IPS DF 6.9 (cell line): ENCODE measurements at places on chromosomes 12 and 14.
A peak's percentile ranks its signal among the peaks of the same experiment; 100 is the strongest.

DNA sequence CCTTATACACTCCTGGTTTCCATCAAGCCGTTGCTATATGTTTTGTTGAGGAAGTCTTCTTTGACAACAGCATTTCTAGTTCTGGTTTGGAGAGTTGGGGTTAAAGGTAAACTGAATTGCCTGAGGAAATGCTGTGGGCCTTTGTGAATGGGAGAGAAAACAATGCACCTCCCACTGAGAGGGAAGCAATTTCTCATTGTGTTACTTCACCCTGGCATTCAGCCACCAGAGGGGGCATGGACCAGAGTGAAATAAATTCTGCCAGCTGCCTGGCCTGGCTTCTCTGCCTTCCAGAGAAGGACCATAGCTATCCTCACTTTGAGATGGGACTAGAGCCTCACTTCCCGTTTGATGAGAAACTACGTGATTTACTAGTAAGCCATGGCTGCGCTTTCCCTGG, 475.3 kb downstream of the EGLN3 start:
- DNase-seq = peak; percentile 87

GRCh38 chr12:30934811-30935210, 8.3 kb downstream of the TSPAN11 start:
- no peak for DNase-seq

DNA sequence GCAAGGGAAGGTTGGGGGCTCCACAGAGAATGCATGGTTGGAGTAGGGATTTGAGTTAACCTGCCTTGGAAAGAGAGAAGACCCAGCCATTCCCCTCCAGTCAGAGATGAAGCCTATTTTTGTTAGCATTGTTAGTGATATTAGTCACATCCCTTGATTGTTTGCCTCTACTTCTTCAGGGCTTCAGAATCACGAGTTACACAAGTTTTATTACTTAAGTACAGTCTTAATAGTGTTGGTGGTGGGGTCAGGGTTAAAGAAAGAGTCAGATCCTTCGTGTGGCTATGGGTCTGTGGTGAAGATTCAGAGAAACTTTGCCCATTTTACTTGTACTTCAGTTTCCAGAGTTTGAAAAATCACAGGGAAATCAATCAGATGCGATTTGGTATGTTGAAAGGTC, 363.1 kb downstream of the LRIG3 start:
- DNase-seq = no peak

GRCh38 chr12:120980800-120981368, 2.5 kb downstream of the HNF1A start:
- DNase-seq = no peak

- DNase-seq = no peak
Measured at GRCh38 chr12:80299219-80299618, 144.8 kb upstream of the PTPRQ start.

DNA sequence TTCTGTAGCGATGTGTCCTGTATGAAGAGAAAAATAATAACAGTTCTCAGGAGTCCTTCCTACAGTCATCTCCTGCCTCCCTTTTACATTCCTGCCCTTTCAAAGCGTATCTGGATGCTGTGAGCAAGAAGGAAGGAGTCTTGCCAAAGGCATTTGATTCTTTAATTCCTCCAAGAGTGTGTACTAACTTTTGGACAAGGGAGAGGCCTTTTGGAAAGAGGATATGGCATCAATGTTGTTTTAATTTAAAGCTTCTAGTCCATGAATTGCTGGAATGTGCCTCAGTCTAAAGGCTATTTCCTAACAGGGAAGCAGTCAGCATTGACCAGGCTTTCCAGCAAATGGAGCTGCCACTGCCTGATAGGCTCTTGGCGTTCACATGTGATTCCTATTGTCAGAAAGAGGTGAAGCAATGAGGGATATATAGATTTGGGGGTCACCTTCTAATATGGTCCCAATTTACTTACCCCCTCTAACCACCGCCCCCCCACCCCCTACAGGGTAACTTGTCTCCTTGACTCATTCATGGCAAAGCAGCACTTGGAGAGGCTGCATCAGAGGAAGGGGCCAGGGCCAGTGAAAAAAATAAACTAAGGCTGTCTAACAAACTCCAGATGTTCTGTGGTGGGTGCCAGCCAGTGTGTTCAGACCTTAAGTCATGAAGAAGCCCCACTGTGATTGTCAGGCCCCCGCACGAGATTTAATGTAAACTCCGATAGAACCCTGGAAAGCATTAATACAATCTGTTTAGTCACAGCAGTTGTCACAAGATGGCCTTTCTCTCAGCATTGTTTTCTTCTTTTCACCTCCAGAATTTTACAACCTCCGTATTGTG, 220.3 kb downstream of the FBXL14 start:
- no peak for DNase-seq

- DNase-seq = no peak
Measured at GRCh38 chr12:42196723-42197603, 41.1 kb downstream of the YAF2 start.

DNA sequence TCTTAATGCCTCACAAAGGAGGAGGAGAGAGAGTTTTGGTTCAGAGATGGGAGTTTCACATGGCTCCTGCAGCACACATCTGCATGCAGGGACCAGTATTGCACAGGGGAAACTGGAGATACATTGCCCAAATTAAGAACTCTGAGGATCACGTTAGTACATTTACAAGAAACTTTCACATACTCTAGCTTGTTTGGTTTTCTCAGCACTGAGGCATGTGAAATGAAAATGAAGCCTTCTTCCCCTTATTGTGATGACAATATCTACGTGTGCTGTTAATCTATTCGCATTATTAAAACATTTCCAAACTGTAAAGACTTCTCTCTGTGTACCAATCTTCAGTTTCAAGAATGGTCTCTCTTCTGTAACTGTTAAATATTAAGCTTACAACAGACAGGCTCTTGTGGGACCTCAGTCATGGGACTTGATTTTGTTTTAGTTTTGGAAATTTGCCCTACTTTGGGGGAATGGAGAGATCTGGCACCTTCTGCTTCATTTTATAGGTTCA, 124.7 kb downstream of the DAAM1 start:
- DNase-seq = no peak

GRCh38 chr14:74407801-74408154, 18.2 kb downstream of the SYNDIG1L start:
- no peak for DNase-seq

GRCh38 chr14:80523518-80524117, 312.3 kb upstream of the DIO2 start:
- DNase-seq = no peak

- DNase-seq = no peak
Measured at GRCh38 chr12:1542599-1542998, 51.8 kb downstream of the FBXL14 start.

GRCh38 chr14:22026527-22026926, 352.9 kb upstream of the OR4E1 start:
- DNase-seq = no peak

GRCh38 chr14:23951590-23952201, 1.9 kb upstream of the DHRS4 start:
- no peak for DNase-seq

GRCh38 chr14:74584951-74585350, 27.1 kb downstream of the LTBP2 start:
- no peak for DNase-seq

DNA sequence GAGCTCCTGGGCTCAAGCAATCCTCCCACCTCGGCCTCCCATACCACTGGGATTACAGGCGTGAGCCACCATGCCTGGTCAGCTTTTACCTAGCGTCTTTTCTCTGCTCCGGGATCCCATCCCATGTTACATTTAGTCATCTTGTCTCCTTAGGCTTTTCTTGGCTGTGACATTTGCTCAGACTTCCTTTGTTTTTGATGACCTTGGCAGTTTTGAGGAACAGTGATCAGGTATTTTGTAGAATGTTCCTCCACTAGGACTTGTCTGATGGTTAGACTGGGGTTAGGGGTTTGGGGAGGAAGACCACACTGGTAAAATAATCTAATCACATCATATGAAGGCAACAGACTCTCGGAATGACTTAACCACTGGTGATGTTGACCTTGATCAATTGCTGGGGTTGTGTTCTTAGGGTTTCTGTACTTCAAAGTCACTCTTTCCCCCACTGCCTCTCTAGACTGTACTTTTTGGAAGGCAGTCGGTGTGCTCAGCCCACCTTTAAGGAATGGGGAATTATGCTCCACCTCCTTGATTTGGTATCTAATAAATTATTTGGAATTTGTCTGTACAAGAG, 48.4 kb downstream of the RIN3 start:
- DNase-seq = no peak

- no peak for DNase-seq
Measured at GRCh38 chr12:10122689-10123088, 7.3 kb downstream of the CLEC7A start.

DNA sequence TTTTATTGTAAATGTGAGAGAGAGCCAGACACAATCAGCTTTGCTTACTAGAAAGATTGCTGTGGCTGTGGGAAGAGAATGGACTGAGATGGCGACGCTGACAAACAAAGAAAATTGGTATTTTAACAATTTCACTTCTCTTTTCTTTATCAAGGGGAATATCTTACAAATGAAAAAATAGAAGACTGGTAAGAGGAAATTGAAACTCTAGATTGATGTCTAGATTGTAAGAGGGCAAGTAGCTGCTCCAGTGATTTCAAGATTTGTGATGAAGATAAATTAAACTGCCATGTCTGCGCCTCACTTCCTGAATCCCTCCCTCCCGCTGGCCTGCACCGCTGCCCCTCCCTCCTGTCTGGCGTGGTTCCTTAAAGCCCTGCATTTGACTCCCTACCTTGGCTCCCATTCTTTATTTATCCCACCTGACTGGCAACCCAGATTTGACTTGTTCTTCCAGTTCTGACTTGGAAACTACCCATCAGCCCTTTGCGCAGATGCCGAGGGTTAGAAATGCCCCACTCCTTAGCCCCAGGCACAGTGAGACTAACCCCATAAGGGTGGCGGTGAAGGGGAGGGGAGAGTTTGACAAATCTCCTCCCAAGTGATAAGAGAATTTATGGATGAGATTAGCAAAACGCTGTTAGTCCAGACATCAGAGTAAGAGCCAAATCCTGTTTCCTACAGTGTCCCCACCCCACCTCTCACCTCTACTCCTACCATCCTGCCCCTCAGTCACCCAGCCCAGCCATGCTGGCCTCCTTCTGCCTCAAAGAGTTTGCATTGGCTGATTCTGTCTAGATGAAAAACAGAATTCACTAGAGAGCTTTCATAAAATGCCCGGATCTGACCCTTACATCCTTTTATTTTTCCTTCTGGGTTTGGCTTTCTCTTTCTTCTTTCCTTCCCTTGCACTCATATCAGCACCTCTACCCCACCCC, 125.3 kb upstream of the ATF7IP start:
- no peak for DNase-seq

- DNase-seq = no peak
Measured at GRCh38 chr12:130922511-130922953, 31.2 kb upstream of the ADGRD1 start.

DNA sequence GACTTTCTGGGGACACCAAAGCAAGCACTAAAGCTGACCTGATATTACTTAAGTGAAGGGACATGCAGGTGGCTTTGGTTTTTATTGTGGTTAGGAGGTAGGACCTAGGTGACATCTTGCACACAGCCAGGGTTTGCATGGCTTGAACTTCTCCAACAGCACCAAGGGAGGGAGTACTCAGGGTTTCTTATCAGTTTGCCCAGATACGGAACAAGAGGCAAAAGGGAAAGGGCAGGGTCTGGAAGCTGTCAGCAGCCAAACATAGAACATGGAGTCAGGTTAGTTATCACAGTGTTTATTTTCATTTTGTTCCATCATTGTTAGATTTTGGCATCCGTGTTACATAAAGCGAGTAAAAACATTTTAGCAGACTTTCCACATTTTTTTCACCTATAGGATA, 186.3 kb upstream of the CLEC14A start:
- no peak for DNase-seq

DNA sequence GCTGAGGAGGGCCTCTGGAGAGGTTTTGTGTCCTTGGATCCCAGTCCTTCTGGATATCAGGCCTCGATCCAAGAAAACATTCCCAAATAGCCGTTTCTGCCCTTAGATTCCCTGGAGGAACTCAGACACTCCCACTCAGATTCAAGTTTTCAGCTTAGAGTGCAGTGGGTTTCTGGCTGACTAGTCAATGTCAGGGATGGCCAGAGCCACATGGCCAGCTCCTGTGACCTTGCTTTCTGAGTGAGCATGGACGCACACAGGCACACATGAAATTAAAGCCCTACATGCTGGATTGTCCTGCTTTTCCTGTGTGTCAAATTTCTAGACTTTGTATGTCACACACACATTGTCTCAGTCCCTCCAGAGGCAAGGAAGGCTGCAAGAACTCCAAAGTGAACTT, 86.2 kb downstream of the TNFAIP2 start:
- DNase-seq = no peak

DNA sequence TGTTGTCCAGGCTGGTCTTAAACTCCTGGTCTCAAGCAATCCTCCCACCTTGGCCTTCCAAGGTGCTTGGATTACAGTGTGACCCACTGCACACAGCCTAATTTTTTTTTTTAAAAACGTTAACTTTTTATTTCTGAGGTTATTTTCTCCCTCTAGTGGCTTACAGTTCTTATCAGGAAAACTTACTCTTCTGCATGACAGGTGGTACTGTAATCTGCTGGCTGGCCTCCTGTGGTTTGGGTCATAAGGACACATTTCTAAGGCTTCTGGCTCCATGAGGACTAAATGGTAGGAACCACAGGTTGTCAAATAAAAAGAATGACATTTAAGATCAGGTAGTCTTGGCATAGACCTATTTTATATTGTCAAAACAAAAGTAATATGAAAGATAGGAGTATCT, 7.7 kb upstream of the NCKAP1L start:
- DNase-seq = no peak

DNA sequence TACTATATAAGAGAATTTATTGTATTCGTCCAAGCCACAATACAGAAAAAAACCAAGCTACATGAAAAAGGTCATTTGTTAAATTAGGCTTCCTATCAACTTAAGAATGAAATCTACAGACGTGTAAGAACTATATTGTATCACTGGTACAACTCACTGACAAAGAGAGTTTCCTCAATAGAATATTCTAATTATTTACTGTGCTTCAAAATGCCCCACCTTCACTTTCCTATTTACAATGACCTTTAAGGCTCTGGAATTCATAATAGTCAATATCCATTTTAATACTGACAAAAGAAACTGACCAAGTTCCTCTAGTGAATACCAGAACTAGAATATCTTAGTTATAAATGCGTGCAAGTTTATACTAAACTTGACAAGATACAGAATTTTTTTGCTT, 55.9 kb downstream of the C2CD5 start:
- no peak for DNase-seq

DNA sequence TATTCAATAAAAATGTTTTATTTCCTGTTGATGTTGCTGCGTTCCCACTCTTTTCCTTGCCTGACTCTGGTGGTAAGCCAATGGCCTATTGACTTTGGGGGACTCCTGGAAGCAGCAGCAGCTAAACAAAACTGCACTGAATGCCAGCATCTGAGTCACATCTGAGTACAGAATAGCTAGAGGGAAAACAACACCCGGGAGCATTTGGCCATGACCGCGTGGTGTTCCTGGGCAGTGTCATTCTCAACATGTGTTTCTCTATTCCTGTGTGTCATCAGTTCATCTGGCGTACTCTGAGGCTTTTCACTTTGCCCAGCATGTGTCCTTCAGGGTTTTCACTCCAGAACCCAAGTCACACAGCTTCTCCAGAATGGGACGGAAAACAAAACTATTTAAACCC, 238.8 kb downstream of the PAWR start:
- no peak for DNase-seq
